Lower lobe of right lung (tissue), 2 donors: ENCODE measurements at places on chromosomes 13 and 19. TPM values are rescaled to one million over a fixed set of nuclear protein-coding genes. Genes with fewer than 3 reads are reported as not detected.

Gene IZUMO4
- 7.4 TPM for total RNA-seq

Gene PALM3
- total RNA-seq = 7.7 TPM

Gene FFAR2
- total RNA-seq = 4.7 TPM

Gene FGF9
- 1.6 TPM for total RNA-seq

Gene TRIM28
- total RNA-seq = 233 TPM
